ENCODE measurements at places on chromosomes 7 and 10. TPM values are rescaled to one million over a fixed set of nuclear protein-coding genes. Genes with fewer than 3 reads are reported as not detected.

The PCLO gene
- 0.59 TPM for total RNA-seq

The EN2 gene
- under 0.01 TPM for total RNA-seq

The PRKCQ gene
- total RNA-seq: 0.55 TPM

The CLEC5A gene
- total RNA-seq: not detected

The NKX6-2 gene
- not detected for total RNA-seq

The GIMAP6 gene
- 0.30 TPM for total RNA-seq

The MAP3K8 gene
- total RNA-seq: 5.7 TPM

The SCART1 gene
- 2.7 TPM for total RNA-seq

The SEMA3A gene
- 18.1 TPM for total RNA-seq

The CDCA7L gene
- 46.9 TPM for total RNA-seq

The BTBD16 gene
- total RNA-seq: not detected

The PRSS37 gene
- total RNA-seq: not detected

The SPDYE8 gene
- total RNA-seq: not detected

The BAIAP2L1 gene
- 3.0 TPM for total RNA-seq

The KIFBP gene
- 36.2 TPM for total RNA-seq

The C10orf105 gene
- total RNA-seq: not detected

The MMD2 gene
- not detected for total RNA-seq

The LRMDA gene
- total RNA-seq: 0.30 TPM

The PIP gene
- not detected for total RNA-seq

The SLC18A3 gene
- not detected for total RNA-seq

The ENTPD1 gene
- total RNA-seq: 0.09 TPM

The AOAH gene
- not detected for total RNA-seq

The AKR1E2 gene
- total RNA-seq: 22.6 TPM

The PON1 gene
- not detected for total RNA-seq

The SLC18A2 gene
- total RNA-seq: 0.05 TPM

The AKR1C1 gene
- total RNA-seq: 6.8 TPM

The EPHB6 gene
- 2.6 TPM for total RNA-seq

The TMEM229A gene
- not detected for total RNA-seq

The SLC13A4 gene
- 0.05 TPM for total RNA-seq

The SAMD9L gene
- 17.0 TPM for total RNA-seq

The CPN1 gene
- not detected for total RNA-seq

The ADCY1 gene
- 0.30 TPM for total RNA-seq

The AZGP1 gene
- total RNA-seq: 0.32 TPM

The DGKI gene
- total RNA-seq: 15.5 TPM

The LIPN gene
- total RNA-seq: not detected

The NUTM2D gene
- 1.2 TPM for total RNA-seq

The SLC16A12 gene
- not detected for total RNA-seq

The COL17A1 gene
- 0.30 TPM for total RNA-seq

The SLC16A9 gene
- total RNA-seq: 1.2 TPM

The PAPOLB gene
- not detected for total RNA-seq

The SLC39A12 gene
- not detected for total RNA-seq

The MYL10 gene
- not detected for total RNA-seq

The RASA4B gene
- 2.5 TPM for total RNA-seq

The IL2RA gene
- total RNA-seq: not detected

The IFIT1B gene
- total RNA-seq: not detected

The PPP1R17 gene
- not detected for total RNA-seq

The TAF6 gene
- total RNA-seq: 83.0 TPM

The LEP gene
- not detected for total RNA-seq

The STK17A gene
- 71.3 TPM for total RNA-seq

The CYP2C18 gene
- not detected for total RNA-seq

Measured in smooth muscle cell of the umbilical artery (primary cell).